Stimulated activated CD4-positive, alpha-beta T cell treated with anti-CD3 and anti-CD28 coated beads, TNF-alpha, amount 100 ng/mL, for 48 hours (primary cell): ENCODE measurements at places on chromosomes 1 and 21.

DNA sequence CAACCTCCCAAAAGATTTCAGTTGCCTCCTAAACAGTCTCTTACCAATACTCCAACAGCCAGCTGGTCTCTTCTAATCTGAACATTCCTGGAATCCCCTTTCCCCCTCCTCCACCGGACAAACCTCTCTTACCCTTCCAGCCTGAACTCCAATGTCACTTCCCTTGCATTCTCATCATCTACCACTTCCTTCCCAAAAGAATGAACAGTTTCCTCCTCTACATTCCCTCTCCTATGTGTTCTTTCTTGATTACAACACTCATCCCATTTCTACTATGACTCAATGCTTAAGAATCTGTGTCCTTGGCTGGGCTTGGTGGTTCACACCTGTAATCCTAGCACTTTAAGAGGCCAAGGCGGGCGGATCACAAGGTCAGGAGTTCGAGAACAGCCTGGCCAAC lies 417.1 kb downstream of the SETD4 start:
- no peak for DNase-seq

- no peak for DNase-seq
Measured at GRCh38 chr1:228977741-228978140, 242.5 kb downstream of the RHOU start.

GRCh38 chr21:38487901-38488639 lies 10.2 kb downstream of the ERG start:
- no peak for DNase-seq

DNA sequence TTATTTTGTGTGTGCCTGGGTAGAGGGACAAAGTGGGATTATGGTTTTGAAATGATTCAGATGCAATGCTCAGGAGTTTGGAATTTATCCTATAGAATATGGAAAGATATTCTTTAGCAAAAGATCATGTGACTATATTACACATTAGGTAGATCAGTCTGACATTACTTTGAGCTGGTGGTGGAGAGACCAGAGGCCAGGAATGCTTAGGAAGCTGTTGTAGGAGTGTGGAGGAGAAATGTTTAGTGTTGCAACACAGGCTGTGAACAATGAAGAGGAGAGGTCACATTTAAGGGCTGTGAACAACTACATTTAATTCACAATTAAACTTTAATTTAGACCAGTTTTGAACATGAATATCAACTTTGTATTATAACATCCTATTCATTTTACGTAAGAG lies 45.3 kb upstream of the PODN start:
- no peak for DNase-seq

DNA sequence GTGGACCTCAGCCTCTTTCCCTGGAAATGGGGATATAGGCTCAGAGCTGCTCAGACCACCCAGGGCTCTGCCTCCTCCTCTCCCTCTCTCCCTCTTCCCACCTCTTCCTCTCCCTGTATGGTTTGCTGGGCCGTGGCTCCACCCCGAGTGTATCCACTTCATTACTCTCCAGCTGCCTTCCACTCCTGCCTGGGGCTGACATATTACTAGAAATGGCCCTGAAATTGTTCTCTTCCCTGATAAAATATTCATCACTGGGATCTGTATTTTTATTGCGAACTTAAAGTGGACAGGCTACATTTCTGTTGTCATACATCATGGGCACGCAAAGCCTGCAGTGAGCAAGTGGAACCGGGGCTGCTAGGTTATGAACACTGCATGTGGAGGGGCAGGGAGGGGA lies 225.0 kb downstream of the HHAT start:
- no peak for DNase-seq

DNA sequence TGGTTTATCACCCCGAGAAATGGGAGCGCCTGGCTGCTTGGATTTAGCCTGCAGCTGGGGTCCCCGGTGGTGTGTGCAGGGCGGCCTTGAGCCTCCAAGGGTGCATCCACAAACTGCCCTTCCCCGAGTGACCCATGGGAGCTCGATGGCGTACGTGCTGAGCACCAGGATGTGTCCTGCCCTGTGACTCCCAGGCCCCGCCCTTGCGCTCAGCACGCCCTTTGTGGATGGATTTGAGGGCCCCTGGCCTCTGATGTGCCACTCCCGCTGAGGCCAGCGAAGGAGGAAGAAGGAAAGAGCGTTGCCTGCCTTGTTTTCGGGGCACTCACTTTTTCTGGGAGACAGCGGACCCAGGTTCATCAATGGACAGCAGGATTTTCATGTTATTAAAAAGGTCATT lies 1.7 kb upstream of the TFF3 start:
- DNase-seq: no peak

- no peak for DNase-seq
Measured at GRCh38 chr1:81974883-81975555, 174.3 kb downstream of the ADGRL2 start.

- DNase-seq: no peak
Measured at GRCh38 chr1:76640723-76641122, 226.6 kb upstream of the ST6GALNAC5 start.

- no peak for DNase-seq
Measured at GRCh38 chr1:37718901-37719571, 26.7 kb downstream of the CDCA8 start.
